ENCODE measurements at places on chromosomes 3 and 15. TPM values are rescaled to one million over a fixed set of nuclear protein-coding genes. Genes with fewer than 3 reads are reported as not detected.

DNA sequence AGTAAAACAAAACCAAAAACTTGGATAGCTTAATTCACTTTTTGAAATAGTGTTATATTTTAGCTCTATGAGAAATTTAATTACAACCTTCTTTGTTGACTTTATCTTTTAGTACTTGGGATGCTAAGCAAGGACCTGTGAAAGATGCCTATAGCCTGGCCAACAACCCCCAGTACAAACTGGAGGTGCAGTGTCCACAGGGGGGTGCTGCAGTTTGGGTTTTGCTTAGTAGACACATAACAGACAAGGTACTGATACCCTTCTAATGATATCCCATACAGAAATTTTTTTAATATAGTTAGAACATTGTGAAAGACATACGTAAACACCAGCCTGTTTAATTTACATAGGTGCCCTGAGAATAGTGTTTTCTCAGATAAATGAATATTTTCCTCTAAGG lies 35.3 kb downstream of the CAPN7 start:
- peak; percentile 71 for DNase-seq
- no peak overlapping the region for H3K27ac ChIP-seq
- H3K4me3 ChIP-seq, result no peak overlapping the region

- no peak overlapping the region for H3K4me3 ChIP-seq
- no peaks in the 10 kb centered on the region for H3K27me3 ChIP-seq
- DNase-seq, result no peak
- H3K27ac ChIP-seq, result no peak overlapping the region
- H3K4me1 ChIP-seq, result no peaks in the 10 kb centered on the region
Measured at GRCh38 chr3:37024820-37025405, 31.6 kb downstream of the MLH1 start.

- H3K27me3 ChIP-seq, result no peaks in the 10 kb centered on the region
- H3K36me3 ChIP-seq, result no peaks in the 10 kb centered on the region
- H3K4me1 ChIP-seq, result peaks cover under 1% of the 10 kb centered on the region
- H3K27ac ChIP-seq, result no peak overlapping the region
- H3K4me3 ChIP-seq, result no peak overlapping the region
- no peak for DNase-seq
Measured at GRCh38 chr3:125381314-125381713, 6.2 kb upstream of the ZNF148 start.

- no peak overlapping the region for H3K4me3 ChIP-seq
- no peak overlapping the region for H3K27ac ChIP-seq
- no peak for DNase-seq
Measured at GRCh38 chr3:12907729-12908128, 66.4 kb upstream of the RPL32 start.

- H3K36me3 ChIP-seq, result peaks cover 7% of the 10 kb centered on the region
- H3K4me3 ChIP-seq, result no peak overlapping the region
Measured at GRCh38 chr3:10322352-10322710, 1.4 kb upstream of the SEC13 start.

DNA sequence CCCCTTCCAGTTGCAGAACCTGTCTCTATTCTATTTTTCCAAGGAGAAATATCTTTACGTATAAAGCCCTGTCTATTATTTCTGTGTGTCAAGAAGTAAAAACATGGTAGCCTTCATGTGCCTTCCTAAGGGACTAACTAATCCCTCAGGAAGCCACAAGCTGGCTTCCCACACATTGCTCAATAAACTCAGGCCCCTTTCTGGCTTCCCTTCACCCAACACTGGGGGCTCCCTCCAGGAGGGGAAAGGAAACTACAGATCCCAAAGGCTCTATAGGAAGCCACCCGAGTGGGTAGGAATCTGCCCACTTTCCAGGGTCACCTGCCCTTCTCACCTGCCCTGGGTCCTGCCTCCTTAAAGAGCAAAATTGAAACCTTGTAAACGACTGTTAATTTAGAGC lies 4.6 kb downstream of the TLE3 start:
- peak overlapping the region; percentile 99 for H3K27ac ChIP-seq
- peaks cover 74% of the 10 kb centered on the region for H3K4me1 ChIP-seq
- H3K36me3 ChIP-seq, result no peaks in the 10 kb centered on the region
- no peaks in the 10 kb centered on the region for H3K27me3 ChIP-seq
- H3K4me3 ChIP-seq, result no peak overlapping the region
- DNase-seq, result no peak

DNA sequence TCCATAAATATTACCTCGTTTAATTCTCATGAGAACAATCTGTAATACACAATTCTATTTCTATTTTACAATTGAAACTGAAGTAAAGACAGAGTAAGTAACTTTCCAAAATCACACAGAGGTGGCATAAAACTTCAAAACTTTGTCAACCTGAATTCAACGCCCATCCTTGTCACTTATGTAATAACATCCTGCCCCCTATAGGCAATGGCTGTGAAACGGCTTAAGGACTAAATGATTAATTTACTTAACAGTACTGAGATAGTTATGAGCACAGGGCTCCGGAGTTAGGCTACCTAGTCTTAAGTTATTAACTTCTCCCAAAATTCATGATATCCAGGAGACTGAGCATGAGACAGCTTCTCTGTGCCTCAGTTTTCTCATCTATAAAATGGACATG lies 293.1 kb upstream of the CHRM5 start:
- no peak overlapping the region for H3K4me3 ChIP-seq
- H3K36me3 ChIP-seq, result no peaks in the 10 kb centered on the region
- no peak for DNase-seq
- no peak overlapping the region for H3K27ac ChIP-seq
- no peaks in the 10 kb centered on the region for H3K4me1 ChIP-seq

GRCh38 chr3:118781232-118781631 lies 253.4 kb downstream of the IGSF11 start:
- no peak overlapping the region for H3K27ac ChIP-seq
- no peaks in the 10 kb centered on the region for H3K36me3 ChIP-seq

DNA sequence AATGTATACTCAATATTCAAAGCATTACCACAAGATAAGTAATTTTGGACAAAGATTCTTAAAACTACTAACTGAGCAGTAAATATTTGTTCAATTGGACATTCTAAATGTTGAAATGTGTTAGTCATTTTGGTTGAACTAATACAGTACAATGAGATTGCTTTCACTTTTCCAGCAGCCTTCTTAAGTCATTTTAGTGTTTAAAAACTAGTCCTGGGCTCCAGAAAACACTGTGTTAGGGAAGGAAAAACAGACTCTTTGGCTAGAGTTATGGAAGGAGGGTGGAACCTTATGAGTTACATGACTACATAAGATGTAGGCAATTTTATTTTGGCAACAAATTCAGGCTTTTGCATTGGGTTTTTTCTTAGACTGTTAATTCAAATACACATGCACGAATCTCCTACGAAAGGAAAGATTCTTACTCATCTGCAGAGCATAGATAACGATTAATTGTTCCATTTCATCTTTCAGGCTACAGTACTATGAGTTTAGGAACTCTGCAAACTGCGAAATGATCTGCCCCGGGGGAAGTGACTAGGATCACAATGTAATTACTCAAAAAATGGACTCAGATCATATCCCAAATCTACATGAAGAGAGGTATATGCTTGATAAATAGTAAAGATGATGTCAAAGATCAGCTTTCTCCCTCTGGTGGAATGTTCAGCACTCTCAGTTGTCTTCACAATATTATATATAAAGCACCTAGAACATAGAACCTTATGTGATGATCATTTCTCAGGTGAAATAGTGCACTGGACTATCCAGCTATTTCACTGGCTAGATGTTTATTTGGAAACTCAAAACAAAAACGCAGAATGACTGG lies 492.8 kb upstream of the MDFIC2 start:
- no peak overlapping the region for H3K4me3 ChIP-seq
- no peaks in the 10 kb centered on the region for H3K36me3 ChIP-seq
- no peaks in the 10 kb centered on the region for H3K27me3 ChIP-seq
- H3K27ac ChIP-seq, result peak overlapping the region; percentile 16
- DNase-seq, result no peak

DNA sequence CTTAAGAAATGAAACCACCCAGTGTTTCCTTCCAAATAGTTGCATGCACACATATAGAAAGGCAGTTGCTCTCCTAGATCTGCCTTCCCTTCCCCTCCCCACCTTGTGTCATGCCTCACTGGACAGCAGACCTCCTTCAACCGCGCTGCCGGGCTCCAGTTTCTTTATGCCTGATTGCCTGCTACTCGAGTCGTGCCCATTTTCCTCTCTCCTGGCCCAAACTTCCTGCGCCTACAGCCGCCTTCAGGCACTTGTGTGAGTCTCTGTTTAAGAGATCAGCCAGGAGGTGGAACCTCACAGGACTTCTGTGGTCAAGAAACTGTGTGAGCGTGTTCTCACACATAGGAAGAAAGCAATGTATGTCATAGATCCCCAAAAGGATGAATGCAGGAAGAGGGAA lies 8.8 kb upstream of the FAM107A start:
- no peak overlapping the region for H3K27ac ChIP-seq
- H3K4me3 ChIP-seq, result peak overlapping the region; percentile 56
- H3K36me3 ChIP-seq, result no peaks in the 10 kb centered on the region
- no peak for DNase-seq
- peaks cover 22% of the 10 kb centered on the region for H3K4me1 ChIP-seq

DNA sequence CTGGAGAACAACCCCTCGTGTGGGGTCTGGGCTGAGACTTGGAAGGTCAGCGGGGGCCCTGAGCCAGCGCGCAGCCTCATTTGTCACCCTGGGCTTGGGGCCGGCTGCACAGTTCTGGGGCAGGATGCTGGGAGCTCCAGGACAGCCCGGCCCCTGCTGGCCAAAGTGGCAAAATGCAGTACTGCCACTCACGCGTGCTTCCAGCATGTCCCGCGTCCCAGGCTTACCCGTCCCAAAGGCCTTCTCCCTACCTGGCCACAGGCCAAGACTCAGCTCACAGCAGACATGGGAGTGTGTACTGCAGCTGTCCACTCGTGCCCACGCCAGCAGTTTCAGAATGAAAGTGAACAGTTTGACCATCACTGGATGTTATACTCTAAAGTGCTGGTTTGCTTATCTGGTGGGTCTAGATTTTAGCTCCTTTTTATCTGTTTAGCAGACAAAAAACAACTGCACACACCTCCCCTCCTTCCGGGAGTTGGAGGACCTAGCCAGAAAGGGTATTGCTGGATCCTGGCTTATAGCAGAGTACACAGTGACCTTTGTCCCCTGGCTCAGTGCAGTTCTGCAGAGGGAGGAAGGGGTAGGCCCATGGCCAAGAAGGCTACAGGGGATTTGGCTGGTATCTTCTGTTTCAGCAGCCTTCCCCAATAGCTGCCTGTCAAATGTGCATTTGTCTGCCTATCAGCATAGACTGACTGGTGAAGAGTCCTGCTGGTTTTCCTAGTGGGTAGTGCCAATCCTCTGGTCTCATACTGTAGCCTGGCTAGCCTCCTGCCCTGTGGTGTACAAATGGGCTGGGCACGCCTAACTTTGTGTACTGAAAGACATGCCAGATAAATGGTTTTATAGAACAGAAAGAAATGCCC lies 23.2 kb upstream of the IP6K2 start:
- peaks cover 22% of the 10 kb centered on the region for H3K4me1 ChIP-seq
- peaks cover under 1% of the 10 kb centered on the region for H3K36me3 ChIP-seq
- DNase-seq, result peak; percentile 95
- H3K27ac ChIP-seq, result peak overlapping the region; percentile 70
- no peaks in the 10 kb centered on the region for H3K27me3 ChIP-seq
- no peak overlapping the region for H3K4me3 ChIP-seq

DNA sequence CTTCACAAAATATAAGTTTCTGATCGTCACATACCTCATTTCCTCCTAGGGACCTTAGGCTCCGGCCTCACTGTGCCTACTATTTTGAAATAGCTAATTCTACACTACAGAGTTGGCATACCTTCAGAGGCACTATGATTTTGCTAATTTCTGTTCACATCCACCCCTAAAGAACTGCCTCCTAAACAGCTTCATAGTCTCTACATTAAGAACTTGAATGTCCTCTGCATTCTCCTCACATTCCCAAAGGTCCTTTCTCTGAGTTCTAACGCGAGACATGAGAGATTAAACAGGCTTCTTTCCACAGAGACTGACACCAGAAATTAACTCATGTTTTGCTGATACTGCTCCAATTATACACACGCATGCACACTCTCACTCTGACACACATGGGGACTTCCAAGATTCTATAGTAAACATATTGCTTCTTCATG lies 75.5 kb downstream of the DLG1 start:
- no peak overlapping the region for H3K4me3 ChIP-seq
- H3K27ac ChIP-seq, result peak overlapping the region; percentile 1
- no peaks in the 10 kb centered on the region for H3K27me3 ChIP-seq
- no peaks in the 10 kb centered on the region for H3K36me3 ChIP-seq

- DNase-seq, result no peak
- H3K27me3 ChIP-seq, result no peaks in the 10 kb centered on the region
- peaks cover 7% of the 10 kb centered on the region for H3K4me1 ChIP-seq
Measured at GRCh38 chr3:72077473-72078259, 292.7 kb upstream of the PROK2 start.

GRCh38 chr3:136513367-136513766 lies 238.8 kb downstream of the STAG1 start:
- peaks cover 12% of the 10 kb centered on the region for H3K4me1 ChIP-seq
- H3K36me3 ChIP-seq, result no peaks in the 10 kb centered on the region
- no peak overlapping the region for H3K4me3 ChIP-seq
- H3K27me3 ChIP-seq, result no peaks in the 10 kb centered on the region

GRCh38 chr3:197516517-197516889 lies 39.3 kb downstream of the BDH1 start:
- no peaks in the 10 kb centered on the region for H3K27me3 ChIP-seq
- H3K4me3 ChIP-seq, result no peak overlapping the region
- no peak for DNase-seq
- H3K36me3 ChIP-seq, result no peaks in the 10 kb centered on the region
- H3K27ac ChIP-seq, result no peak overlapping the region
- H3K4me1 ChIP-seq, result no peaks in the 10 kb centered on the region

GRCh38 chr3:27667751-27668150 lies 54.4 kb downstream of the EOMES start:
- no peaks in the 10 kb centered on the region for H3K27me3 ChIP-seq
- H3K4me1 ChIP-seq, result peaks cover 6% of the 10 kb centered on the region
- no peak overlapping the region for H3K4me3 ChIP-seq

Gene EDC3
- 11.7 TPM for total RNA-seq

Gene ADAMTSL3
- total RNA-seq, result 40.7 TPM

Gene HIGD2B
- total RNA-seq, result not detected

Gene TM6SF1
- total RNA-seq, result 2.8 TPM

Gene CD86
- 5.8 TPM for total RNA-seq

Gene RGMA
- total RNA-seq, result 29.9 TPM

Gene AGTR1
- 77.8 TPM for total RNA-seq

Gene PLA2G4F
- under 0.01 TPM for total RNA-seq

Gene MYRIP
- total RNA-seq, result 5.5 TPM

Gene LSMEM2
- not detected for total RNA-seq

Gene AMT
- 16.1 TPM for total RNA-seq

Gene CCDC54
- not detected for total RNA-seq

Gene NECTIN3
- total RNA-seq, result 20.0 TPM

All from sigmoid colon (tissue), 7 donors.